ENCODE measurements at places on chromosomes 7 and 10.

DNA sequence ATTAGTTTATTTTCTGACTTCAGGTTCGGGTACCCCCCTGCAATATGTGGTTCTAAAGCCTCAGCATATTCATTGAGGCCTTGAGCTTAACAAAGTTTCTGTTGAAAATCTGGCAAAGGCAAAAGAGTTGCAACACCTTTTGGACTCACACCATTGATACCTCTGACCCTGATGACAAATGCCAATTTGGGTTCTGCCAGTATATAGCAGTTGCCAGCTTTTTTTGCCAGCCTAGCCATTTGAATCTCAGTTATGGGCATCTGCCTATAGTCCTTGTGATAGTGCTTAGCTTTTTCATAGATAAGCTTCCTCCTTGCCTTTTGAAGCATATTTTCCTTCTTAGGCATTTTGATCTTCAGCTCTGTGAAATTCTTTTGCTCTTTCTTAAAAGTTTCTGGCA lies 31.9 kb downstream of the LIPJ start:
- no peak for DNase-seq

DNA sequence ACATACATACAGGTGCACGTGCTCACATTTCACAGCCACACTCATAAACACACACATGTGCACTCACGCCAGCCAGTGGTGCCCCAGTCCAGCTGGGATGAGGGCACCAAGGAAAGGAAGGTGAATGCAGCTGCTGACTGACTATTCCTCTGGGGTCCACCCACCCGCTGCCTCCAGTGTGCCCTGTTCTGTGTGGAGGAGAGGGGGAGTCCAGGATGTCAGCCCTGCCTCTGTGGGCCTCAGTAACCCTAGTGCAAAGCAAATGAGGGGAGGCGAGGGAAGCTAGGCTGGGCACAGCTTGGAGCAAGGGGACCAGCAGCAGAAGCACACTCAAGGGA lies 57.6 kb downstream of the YKT6 start:
- no peak for DNase-seq

DNA sequence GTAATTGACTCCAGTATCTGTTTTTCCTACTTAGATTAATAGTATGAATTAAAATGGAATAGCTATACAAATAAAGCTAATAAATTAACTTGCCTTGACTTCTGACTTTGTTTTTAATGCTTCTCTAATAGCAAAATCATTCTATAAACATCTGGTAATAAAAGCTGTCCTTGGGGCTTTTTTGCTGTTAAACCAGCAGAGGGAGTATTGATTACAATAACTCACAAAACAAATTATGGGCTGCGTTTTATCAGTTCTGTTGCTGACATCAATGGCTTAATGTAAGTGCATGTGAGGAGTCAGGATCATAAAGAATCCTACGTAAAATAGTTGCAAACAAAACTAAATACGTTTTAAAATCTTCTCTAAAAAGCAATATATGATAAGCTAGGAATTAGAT lies 667.8 kb downstream of the PCDH15 start:
- no peak for DNase-seq

- DNase-seq, result no peak
These were observed 10.3 kb downstream of the TYW1 start for GRCh38 chr7:67006965-67007364.

DNA sequence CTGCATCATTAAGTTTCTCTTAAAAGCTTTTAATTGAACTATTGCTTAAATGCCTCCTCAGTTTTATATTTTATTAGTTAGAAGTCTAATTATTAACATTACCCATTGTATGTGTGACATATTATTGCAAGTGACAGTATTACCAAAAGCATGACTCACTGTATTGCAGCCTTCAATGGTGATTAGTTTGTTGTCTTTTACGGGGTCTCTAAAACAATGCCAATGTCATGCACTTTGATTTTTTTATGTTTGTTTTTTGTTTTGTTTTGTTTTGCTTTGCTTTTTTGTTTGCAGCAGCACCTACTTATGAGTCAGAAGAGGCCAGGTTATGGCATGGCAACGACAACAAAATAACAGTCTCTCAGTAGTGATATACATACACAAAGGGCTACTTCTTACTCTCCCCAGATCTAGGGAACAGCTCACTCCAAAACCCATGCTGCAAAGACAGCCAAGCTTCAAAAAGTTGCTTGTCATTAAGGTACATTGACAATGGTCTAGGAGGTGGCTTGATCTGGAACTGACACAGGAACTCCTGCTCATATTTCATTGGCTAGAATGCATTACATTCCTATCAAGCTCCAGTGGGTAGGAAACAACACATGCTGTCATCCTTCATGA lies 293.7 kb upstream of the POM121L12 start:
- no peak for DNase-seq

- no peak for DNase-seq
These were observed 14.2 kb downstream of the TFR2 start for GRCh38 chr7:100627238-100627549.

DNA sequence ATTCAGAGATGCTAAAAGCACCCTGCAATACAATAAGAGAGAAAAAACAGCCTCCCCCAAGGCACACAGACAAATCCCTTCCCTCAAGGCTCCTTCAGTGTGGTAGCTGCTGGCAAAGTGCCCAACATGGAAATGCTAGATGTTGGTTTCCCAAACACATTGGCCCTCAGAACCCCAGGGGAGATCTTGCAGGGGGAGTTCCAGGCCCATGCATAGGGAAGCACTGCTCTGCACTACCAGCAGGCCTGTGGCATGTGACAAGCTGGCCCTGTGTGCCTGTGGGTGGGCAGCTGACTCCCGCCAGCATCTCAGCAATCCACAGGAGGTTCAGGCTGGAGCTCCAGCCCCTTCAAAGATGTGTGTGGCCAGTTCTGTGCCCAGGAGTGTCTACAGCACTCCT lies 16.8 kb upstream of the CSGALNACT2 start:
- DNase-seq, result peak; percentile 2

DNA sequence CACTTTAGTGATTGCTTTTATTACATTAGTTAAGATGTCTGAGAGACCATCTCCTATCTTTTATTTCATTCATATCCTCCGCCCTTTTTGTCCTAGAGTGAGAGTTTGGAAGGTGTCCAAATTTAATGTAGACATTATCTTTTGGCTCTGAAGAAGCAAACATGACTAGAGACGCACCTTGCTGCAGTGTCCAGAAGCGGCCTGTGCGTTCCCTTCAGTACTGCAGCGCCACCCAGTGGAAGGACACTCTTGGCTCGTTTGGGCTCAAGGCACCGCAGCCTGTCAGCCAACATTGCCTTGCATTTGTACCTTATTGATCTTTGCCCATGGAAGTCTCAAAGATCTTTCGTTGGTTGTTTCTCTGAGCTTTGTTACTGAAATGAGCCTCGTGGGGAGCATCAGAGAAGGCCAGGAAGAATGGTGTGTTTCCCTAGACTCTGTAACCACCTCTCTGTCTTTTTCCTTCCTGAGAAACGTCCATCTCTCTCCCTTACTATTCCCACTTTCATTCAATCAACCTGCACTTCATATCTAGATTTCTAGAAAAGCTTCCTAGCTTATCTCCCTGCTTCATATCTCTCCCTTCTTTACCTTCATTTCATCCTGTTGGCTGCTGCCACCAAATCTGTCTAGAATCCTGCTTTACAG lies 10.4 kb upstream of the CLCN1 start:
- DNase-seq, result peak; percentile 50

GRCh38 chr7:82362129-82362706 lies 81.4 kb downstream of the CACNA2D1 start:
- no peak for DNase-seq
